PC-9 (cell line): ENCODE measurements at places on chromosomes 3 and 15.

- DNase-seq = no peak
These were observed 25.7 kb upstream of the GSK3B start for GRCh38 chr3:120119846-120120510.

DNA sequence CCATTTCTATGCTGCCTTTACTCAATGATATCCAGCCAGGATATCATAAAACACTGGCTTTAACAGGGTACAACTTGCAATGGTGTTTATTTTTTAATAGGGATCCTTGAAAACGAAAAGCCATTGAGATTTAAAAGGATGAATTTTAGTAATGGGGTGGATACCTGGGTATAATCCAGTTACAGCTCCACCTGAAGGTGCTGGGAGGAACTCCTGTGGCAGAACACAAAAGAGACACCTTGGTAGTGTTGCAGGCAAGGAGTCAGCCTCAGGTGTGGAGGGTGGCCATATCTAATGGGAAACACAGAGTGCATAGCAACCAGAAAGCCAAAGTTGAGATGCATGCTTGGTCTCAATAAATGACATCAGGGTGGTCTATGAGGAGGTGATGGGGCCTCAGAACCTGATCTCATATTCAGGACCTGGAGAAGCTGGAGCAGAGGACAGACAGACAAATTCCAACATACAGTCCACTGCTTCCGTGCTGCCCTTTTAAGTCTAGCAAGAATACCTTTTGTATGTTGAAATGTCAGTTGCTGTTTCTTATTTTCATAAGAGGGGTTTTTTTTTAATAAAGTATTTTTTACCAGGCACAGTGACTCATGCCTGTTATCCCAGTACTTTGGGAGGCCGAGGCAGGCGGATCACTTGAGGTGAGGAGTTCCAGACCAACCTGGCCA lies 12.0 kb upstream of the PAQR9 start:
- DNase-seq = no peak

DNA sequence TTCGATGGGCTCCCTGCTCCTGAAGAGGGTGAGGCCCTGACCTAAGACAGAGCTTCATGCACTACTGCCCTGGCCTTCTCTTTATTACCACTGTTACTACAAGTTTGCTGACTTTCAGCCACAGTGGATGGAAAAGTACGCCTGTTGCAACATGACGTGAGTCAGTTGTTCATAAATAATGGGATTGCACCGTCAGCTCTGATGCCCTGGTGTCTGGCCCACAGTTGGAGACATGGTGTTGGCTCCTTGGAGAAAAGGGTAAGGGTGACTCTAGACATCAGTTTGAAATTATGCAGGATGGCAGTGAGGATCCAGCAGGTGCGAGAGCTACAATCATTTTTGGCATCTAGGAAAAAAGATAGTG lies 5.5 kb downstream of the PAQR5 start:
- no peak for DNase-seq

DNA sequence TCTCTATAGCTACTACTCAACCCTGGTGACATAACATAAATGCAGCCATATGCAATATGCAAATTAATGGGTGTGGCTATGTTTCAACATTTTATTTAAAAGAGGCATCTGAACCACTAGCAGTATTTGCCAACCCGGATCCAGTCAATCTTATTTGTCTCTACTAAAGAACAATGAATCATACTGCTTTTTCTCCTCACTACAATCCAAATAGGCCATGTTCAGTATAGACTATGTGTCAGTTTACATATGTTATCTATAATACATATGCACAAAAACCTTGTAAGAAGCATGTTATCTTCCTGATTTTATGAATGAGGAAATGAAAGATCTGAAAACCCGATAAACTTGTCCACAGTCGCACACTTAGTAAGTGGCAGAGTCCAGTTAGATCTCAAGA lies 125.7 kb downstream of the STAG1 start:
- no peak for DNase-seq

GRCh38 chr3:66302288-66302687 lies 81.5 kb downstream of the SLC25A26 start:
- DNase-seq = no peak

DNA sequence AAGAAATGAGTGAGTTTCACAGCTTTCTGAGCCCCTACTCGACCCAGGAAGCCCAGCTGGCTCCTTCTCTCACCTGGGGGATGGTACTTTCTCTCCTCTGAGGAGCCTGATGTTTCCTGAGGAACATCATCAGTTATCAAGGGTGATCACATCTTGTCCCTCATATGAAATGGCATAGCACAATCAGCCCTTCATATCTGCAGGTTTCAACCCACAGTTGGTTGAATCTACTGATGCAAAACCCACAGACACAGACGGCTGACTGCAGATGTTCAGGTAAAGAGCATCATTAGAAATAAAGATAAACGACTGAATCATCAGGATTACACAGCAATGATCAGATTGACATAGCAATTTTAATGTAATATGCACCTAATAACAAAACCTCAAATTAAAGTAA lies 93.6 kb upstream of the OSTN start:
- DNase-seq = no peak

- DNase-seq = no peak
These were observed 18.1 kb upstream of the SMCO1 start for GRCh38 chr3:196533260-196533681.

DNA sequence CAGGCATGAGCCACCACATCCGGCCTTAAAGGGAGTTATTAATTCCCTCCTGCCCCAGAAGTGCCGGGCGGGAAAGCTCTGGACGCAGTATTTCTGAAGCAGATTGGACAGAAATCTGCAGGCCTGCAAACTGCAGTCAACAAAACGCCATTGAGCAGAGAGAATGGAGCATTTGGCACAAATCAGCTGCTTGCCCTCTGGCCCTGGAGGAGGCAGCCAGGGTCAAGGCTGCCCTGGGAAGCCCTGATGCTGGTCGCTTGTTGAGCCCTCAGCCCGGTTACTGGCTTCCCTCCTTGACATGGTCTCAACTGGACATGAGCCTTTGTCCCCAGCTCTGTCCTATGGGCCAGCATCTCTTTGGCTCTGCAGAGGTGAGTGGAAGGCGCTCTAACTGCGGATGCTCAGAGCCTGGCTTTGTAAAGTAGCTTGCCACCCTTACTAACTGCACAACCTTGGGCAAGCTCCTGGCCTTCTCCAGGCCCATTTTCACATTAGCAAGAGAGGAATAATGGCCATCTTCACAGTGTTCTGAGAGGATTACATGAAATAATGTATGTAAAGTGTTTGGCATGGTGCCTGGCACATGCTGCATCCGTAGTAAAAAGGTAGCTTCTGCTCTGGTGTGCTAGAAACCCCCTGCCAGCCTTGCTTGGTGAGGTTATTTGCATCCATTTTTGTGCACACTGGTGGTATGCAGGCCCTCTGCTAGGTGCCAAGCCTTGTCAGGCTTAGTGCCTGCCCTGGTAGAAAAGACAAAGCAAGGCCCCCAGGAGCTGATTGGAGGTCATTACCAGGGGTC lies 4.1 kb downstream of the SEMA4B start:
- DNase-seq = no peak

DNA sequence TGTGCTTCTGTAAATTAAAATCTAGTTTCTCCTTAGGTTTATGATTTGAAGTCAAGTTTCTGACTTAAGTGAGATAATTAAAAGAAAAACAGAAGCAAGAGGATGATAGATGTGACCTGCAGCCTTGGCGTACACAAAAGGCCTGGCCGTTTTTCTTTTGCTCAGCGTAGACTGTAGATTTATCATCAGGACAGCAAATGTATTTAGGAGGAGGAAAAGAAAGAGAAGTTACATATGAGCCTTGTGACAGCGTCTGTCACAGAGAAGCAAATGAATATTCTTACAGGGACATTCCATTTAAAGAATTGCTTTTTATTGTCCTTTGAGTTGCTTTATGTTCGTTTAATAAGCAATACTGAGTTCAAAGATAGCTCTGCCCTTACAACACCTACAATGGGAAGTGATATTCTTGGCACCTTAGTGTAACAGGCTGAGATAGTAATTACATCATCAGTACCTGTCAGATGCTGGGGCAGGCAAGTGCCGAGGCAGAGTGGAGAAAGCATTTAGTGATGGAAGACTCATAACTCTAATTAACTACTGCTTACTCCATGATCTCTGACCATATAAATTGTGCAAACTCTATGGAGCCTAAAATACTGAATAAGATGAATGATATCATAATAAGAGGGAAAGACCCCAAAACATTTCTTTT lies 311.5 kb downstream of the MFSD1 start:
- DNase-seq = no peak

DNA sequence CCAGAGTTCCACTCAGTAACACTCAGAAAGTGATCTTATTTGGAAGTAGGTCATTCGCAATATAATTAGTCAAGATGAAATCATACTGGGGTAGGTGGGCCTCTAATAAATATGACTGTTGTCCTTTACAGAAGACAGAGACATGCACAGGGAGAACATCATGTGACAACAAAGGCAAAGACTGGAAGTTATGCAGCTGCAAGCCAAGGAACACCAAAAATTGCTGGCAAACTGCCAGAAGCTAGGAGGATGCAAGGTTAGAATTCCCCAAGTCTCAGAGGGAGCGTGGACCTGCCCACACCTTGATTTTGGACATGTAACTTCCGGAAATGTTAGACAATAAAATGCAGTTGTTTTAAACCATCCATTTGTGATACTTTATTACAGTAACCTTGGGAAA lies 471.5 kb upstream of the AGTR1 start:
- no peak for DNase-seq

DNA sequence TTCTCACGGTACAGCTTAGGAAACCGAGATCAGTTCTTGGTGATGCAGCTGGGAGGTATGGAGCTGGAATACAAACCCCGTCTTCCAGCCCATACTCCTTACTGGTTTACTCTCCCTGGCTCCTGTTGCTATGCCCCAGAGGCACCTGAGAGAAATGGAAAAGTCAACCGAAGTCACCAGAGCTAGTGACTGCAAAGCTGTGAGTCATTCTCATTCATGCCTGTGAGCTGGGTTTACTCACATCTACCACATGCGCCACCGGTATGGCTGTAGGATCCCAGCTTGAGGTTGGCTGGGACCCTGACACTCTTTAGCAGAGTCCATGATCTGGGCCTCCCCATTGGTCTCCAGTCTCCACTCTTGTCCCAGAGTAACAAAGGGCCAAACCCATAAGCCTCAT lies 111.5 kb upstream of the ETV5 start:
- DNase-seq = no peak

DNA sequence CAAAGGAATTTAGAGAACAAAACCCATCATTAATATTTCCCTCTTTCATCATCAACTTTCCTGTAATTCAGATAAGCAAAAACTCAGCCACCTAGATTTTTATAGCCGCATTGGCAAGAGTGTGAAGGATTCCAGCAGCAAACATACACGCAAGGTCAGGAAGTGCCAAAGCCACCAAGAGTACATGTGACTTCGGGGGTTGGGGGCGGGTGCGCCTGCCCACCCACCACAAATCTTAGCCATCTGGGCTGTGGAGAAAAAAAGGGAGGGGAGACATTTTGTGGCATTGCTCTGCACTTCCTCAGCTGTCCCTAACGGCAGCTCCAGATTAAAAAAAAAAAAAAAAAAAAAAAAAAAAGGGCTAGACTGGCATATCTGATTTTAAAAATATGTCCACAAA lies 148.4 kb downstream of the TNIK start:
- no peak for DNase-seq

DNA sequence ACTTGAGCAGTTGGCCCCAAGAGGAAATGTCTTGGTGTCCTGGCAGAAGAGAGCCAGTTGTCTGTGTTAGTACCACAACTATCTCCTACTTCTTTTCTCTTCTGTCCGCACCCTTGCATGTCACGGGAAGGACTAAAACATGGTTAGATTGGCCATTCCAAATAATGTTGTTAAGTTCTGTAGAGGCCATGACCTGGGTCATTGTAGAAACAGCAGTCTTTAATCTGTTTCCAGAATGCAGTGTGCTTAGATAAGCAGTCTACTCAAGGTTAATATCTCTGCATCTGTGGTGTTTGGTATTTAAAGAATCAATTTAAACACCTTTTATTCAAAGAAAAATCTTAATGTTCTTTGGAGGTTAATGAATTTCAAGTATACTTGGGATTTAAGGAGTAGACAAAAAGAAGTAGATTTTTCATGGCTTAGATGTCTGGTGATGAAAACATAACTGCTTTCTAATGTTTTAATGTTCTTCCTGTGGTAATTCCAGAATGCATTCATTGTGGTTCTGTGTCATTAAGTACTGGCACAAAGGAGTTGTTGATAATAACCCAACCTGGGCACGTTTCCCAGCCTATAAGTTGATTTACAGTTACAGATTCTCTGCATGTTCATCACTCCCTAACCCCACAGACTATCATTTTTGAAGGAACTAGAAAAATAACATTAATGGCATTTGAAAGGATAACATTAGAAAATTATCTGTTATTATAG lies 58.9 kb downstream of the TMEM108 start:
- no peak for DNase-seq

- no peak for DNase-seq
These were observed 98.9 kb downstream of the APBA2 start for GRCh38 chr15:28984421-28985315.

GRCh38 chr3:152836269-152836668 lies 1.3 kb downstream of the P2RY1 start:
- DNase-seq = no peak

GRCh38 chr3:45029661-45030060 lies 3.6 kb downstream of the CLEC3B start:
- DNase-seq = no peak

DNA sequence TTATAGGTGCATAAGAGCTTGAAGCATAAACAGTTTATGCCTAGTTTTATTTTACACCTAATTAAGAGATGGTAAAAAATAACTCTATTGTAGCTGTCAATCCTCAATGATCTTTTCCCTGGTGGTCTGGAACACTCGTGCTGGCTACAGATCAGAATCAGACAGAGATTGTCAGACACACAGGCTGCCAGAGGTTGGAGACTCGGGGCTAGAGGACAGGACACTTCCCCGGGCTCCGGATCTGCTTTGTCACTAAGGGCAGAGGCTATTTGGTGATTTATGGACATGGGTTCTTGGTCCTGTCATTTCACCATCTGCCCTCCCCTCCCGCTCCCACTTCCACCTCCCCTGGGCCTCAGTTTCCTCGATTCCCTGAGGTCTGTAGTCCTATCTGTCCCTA lies 16.5 kb upstream of the FAM174B start:
- DNase-seq = no peak

GRCh38 chr3:42351207-42351606 lies 59.2 kb downstream of the LYZL4 start:
- DNase-seq = no peak
